ENCODE measurements at places on chromosomes 16 and 17. TPM values are rescaled to one million over a fixed set of nuclear protein-coding genes. Genes with fewer than 3 reads are reported as not detected.

DNA sequence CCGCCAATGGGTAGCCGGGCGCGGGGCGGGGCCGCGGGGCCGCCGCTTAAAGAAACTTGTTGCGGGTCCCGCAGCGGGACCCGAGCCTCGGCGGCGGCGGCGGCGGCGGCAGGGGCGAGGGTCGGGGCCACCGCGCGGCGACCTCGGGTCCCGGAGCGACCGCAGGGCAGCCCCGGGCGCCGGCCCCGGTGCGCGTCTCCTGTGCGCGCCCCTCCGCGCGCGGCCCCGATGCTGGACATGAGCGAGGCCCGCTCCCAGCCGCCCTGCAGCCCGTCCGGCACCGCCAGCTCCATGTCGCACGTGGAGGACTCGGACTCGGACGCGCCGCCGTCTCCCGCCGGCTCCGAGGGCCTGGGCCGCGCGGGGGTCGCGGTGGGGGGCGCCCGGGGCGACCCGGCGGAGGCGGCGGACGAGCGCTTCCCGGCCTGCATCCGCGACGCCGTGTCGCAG is at the start of gene SOX8:
SOX8 (plus strand) TSS at position 76 of the 450 bp plus-strand sequence; CDS start at position 229, 153 bp downstream.
- no peak for DNase-seq

DNA sequence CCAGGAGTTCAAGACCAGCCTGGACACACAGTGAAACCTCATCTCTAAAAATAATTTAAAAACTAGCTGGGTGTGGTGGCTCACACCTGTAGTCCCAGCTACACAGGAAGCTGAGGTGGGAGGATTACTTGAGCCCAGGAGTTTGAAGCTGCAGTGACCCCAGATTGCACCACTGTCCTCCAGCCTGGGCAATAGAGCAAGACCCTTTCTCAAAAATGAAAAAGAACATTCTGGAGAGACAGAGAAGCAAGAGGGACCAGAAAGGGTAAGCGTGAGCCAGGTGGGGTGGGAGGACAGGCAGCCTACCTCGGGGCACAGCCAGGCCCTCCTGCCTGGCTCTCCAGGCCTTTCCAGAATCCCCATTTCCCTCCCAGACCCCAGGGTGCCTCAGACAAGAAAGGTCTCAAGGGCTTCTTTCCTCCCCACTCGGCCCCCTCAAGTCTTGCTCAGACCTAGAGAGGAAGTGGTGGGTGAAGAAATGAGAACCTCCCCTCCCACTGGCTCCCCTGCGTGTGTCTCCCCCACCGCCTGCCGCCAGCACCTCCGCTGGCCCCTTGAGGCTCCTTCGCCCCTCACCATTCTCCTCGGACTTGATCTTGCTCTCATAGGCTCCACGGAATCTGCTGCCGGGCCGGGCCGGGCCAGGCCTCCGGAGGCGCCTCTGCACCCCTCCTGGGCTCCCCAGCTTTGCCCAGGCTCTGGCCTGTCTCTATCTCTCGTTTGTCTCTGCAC is 503 bp downstream of the C16orf54 start:
- no peak for DNase-seq

GRCh38 chr16:11334831-11335404 is 10.3 kb upstream of the RMI2 start:
- no peak for DNase-seq

GRCh38 chr16:46848768-46849764 is 18.1 kb upstream of the C16orf87 start:
- no peak for DNase-seq

Gene GCGR
- 2.9 TPM for total RNA-seq

Measured in umbilical cord (tissue), 2 donors.